ENCODE measurements at places on chromosomes 2 and 18.

DNA sequence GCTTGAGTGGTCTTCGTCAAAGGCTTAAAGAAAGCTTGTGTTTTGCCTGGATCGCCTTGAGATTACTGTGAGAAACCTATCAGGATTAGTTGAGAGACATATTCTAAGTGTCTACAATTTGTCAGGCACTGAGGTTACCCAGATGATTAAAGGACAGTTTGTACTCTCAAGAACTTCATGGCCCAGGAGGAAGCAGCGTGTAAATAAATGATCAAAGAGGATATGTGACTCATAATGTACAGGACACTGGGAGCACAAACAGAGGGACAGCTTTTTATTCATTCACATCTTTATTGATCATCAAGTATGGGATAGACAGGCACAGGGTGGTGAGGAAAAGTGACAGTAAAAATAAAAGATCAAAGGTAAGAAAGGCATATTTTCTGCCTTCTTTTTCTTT lies 152.6 kb upstream of the FSHR start:
- no peak for DNase-seq

DNA sequence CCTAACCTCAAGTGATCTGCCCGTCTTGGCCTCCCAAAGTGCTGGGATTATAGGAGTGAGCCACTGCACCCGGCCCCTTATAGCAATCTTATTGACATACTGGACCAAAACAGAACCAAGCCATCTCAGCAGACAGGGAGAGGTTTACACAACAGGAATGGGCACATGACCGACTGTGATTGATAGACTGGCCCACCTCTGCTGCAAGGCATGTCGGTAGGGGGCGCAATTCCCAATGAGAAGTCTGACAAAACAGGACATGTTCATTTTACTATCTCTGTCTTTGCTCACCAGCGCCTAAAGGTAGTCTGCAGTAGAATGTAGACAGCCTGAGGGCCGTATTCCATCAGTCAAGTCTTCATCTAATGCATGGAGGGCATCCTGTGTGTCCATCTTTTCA lies 2.0 kb downstream of the LYPD6B start:
- DNase-seq: no peak

GRCh38 chr2:121483021-121483420 lies 47.7 kb upstream of the RNU4ATAC start:
- no peak for DNase-seq

- DNase-seq: no peak
Measured at GRCh38 chr2:96089356-96090195, 26.8 kb downstream of the ADRA2B start.

DNA sequence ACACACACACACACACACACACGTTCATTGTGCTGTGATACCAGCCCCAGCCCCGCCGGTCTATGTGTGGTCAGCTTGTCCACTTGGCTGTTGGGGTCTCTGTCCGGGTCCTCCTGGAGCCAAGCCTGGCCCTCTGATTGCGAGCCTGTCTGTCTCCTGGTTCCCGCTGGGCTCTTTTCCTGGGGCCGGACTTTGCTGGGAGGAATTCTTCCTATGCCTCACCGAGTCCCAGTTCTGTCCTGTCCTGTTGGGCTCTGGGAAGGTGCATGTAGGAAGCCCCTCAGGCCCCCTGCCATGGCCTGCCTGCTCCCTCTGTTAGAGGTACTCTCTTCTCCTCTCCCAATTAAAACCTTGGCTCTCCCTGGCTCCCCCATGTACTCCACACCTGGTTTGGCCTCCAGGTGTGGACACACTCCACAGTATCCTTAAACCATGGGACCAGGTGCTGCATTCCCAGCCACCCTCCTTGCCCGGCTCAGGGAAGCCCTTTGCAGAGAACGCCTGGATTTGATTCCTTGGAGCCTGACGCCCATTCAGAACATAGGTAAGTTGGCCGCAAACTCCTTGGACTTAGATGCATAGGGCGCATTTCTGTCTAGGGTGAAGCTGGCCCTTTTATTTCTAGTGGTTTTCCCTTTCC lies 42.3 kb downstream of the CABLES1 start:
- no peak for DNase-seq

DNA sequence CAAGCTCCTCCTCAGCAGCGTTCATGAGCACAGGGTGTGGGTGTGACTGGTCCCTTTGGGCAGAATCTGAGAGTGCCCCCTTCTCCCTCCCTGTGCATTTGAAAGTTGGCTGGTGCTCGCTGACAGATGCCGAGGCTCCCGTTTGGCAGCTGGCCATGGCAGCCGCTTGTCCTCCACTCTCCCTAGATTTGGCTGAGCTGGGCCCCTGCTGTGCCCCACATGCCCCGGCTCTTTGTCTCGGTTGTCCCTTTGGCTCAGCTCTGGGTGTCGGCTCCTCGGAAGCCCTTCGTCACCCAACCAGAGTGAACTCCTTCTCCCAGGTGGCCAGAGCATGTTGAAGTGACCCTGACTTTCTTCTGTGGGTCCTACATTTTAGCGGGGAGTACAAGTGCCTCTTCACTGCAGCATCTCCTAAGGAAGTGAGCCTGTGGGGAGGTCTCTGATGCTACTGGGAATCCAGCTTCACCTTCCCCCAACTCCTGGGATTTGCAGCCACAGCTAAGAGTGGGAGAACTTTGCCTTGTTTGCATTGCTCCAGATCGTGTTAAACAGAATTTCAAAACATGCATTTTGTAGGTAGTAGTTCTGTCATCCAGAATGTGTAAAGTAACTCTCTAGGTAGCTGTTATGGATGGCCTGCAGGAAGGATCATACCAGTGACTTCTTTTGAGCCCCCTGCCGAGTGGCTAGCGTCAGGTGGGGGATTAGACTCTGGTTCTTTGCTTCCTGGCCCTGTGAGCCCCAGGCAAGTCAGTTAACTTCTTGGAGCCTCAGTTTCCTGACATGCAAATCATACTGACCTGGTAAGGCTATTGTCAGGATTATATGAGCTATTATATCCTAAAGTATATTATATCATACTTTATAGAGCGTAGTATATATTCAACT lies 24.2 kb downstream of the HPCAL1 start:
- DNase-seq: no peak

DNA sequence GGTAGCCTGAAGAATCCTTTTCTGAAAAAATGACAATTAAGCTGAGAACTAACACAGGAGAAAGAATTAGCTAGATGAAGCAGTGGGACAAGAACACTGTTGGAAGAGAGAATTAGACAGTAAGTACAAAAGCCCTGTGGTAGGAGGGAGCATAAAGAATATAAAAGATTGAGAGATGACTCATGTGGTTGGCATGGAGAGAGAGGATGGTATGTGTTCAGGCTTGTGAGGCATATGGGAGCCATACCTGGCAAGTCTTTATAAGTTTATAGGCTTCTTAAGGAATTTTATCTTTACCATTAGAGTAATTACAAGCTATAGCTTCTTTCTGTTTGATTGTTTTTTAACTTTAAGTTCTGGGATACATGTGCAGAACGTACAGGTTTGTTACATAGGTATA lies 325.0 kb downstream of the ARL6IP6 start:
- no peak for DNase-seq

DNA sequence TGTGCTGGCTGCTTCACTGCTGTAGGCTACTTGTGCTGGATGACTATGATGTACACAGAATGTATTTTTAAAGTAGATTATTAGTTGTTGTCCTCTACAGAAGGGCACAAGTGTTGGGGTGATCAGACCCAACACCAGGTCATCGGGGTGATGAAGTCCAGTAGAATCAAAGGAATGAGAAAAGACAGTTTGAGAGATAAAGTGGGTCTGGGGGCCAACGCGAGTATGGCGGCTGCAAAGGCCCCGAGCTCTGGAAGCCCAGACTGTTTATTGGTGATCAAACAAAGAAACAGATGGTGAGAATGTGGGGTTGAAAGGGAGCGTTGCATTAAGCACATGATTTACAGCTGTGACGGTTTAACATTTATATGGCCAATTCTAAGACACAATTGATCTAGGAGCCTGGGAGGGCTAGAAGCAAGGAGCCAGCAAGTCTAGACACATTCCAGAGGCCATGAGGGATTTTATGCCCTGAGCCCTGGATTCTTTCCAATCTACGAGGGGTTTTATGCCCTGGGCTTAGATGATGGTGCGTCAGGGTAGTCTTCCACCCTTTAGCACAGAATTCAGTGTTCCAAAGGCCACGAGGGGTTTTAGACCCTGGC lies 153.5 kb downstream of the AGPS start:
- DNase-seq: no peak

GRCh38 chr2:128372621-128373341 lies 54.1 kb upstream of the HS6ST1 start:
- no peak for DNase-seq

GRCh38 chr2:54435325-54436226 lies 20.6 kb upstream of the SPTBN1 start:
- no peak for DNase-seq

- no peak for DNase-seq
Measured at GRCh38 chr18:12657684-12658425, at the start of gene SPIRE1. SPIRE1 (minus strand) TSS chr18:12658107; CDS start chr18:12657866, 241 bp downstream.

GRCh38 chr2:45697190-45697589 lies 45.7 kb downstream of the PRKCE start:
- no peak for DNase-seq

DNA sequence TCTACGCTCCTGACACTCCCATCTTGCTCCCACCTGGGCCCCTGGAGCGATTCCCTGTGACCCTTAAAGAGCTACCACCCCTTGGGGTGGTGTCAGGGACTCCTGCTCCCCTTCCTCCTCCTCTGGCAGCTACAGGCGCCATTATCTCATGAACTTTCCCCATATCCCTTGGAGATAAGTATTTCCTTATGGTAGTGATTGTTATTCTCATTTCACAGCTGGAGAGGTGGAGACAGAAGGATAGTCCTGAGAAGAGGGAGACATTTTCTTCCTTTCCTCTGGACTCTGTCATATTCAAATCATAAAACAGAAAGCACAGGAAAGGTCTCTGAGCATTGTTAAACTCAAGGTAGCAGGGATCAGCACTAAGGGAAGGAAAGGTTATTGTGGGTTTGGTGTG lies 34.6 kb downstream of the RDH14 start:
- DNase-seq: no peak

- no peak for DNase-seq
Measured at GRCh38 chr2:12057436-12058166, 311.2 kb downstream of the LPIN1 start.

GRCh38 chr2:172046080-172046678 lies 39.1 kb upstream of the DLX1 start:
- DNase-seq: no peak

- DNase-seq: no peak
Measured at GRCh38 chr2:25454824-25455611, 113.3 kb upstream of the DNMT3A start.

- no peak for DNase-seq
Measured at GRCh38 chr2:241349941-241350340, 6.1 kb upstream of the FARP2 start.

GRCh38 chr2:205925373-205926337 lies 160.3 kb downstream of the INO80D start:
- no peak for DNase-seq

DNA sequence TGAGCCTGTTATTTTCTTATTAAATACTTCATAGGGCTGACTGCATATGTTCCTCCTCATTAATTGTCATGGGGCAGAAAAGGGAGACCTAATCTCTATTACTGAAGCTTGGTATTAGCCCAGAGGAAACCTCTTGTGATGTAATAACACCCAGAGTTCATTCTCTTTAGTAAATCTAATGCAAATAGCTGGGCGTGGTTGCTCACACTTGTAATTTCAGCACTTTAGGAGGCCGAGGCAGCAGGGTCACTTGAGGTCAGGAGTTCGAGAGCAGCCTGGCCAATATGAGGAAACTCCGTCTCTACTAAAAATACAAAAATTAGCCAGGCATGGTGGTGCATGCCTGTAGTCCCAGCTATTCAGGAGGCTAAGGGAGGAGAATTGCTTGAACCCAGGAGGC lies 14.7 kb downstream of the DAW1 start:
- no peak for DNase-seq

DNA sequence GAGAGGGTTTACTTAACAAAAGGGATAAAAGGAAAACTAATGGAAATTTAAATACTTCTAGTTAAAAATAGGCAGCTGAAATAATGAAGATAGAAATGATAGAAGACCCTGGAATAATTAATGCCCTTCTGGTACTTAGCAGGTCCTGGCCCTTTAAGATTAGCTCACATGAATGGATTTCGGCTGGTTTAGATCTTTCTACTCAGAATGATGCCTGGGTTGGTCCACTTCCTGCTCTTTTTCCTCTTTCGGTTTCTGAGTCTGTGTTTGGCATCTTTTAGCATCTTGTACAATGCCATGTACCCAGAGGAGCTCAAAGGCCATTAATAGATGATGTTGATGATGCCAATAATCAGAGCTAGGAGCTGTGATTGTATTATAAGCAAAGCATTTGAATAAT lies 290.5 kb downstream of the CLIP4 start:
- no peak for DNase-seq

DNA sequence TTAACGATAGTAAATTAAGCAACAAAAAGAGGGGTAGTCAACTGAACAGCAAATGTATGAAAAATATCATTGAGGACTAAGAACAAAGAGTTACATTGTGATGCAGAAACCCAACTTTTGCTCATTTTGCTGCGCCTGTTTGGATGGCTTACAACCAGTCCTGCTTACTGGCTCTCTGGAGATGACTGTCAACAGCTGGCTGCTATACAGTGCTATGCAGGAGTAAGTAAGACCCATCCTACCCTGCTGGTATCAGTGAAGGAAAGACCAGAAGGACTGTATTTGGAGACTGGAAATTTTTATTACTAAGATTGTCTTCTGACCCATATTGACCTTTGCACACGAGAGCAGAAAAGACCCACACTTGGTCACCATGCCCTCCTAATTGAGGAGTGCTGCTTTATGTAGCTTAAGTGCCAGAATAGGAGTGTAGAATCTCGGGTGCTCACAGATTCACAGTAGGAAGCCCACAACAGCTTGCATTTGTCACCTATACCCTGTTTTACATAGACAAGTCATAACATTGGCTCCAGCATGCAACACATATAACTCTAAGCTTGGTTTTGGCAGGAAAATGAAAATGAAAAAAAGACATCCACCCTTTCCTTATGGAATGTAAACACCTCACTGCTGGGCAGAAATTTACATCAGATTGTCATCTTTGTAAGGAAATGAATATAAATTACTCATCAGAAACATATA lies 1915.0 kb upstream of the CELF4 start:
- no peak for DNase-seq

DNA sequence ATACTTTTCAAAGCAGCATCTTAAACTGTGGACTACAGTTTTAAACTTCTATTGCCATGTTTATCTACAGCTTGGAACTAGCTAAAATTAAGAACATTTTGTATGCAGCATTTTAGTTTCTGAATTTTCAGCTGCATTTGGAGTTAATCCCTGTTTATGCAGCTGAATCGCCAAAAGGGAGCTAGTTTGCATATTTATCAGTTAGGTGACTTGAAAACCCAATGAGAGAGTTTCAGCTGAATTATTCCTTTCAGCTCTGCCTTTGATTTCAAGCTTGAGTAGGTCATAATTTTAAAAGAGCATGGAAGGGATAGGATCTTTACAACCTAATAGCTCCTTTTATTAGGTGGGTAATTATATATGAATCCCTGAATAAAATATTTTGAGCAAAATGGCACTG lies 692.6 kb downstream of the MBD2 start:
- no peak for DNase-seq

- no peak for DNase-seq
Measured at GRCh38 chr2:25701801-25702200, 28.4 kb upstream of the DTNB start.
